ENCODE measurements at places on chromosomes 7 and 10.
A peak's percentile ranks its signal among the peaks of the same experiment; 100 is the strongest.

DNA sequence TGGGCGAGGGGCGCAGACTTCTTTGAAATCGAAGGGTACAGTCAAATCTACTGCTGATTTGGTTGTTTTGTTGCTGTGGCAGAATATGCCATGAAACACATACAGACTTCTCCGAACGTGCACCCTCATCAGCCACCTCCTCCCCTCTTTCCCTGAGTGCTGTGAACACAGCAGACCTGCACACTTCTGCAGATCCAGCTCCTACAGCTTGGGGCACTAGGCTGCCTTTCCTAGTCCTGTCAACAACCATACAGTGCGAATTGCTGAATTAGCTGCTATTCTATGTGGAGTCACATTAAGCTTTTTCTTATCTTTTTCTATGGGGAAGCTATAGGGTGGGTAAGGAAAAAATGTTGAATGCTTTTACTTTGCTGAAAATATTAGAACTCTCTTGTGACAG lies 57.5 kb downstream of the COL17A1 start:
- DNase-seq, result no peak

DNA sequence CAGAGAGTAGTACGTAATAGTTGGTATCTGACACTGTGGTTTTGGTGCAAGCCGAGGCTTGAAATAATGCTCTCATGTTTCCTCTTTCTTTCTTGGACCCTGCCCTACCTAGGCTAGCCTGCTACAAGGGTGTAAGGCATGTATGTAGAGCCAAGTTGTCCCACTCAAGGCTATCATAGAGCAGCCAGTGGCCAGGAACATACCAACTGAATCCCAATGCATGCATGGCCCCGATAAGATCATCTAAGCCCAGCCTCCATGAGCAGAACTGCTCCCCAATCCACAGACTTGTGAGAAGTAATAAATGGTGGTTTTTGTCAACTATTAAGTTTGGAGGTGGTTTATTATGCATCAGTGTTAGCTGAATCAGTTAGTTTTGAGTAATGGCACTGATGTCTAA lies 250.2 kb downstream of the SH2D4B start:
- no peak for DNase-seq

GRCh38 chr10:77799352-77799751 lies 127.2 kb downstream of the DLG5 start:
- no peak for DNase-seq

GRCh38 chr7:40211276-40212003 lies 76.6 kb downstream of the SUGCT start:
- DNase-seq, result no peak

DNA sequence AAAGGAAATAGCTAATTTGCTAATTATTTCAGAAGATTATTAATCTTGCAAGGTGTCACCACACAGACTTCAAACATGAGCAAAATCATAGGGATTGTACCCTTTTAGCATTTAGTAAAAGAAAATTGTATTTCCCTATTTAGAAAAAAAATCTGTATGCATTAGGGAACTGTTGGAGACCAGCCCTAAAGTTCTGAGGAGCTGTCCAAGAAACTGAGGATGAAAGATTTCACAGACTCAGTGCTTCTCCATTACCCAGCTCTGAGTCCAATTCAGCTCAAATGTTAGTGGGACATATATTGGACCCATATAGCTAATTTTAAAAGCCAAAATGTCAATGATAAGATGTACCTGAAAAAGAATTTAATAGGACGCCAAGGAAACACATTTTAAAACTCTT lies 271.7 kb downstream of the SNX10 start:
- DNase-seq, result no peak

DNA sequence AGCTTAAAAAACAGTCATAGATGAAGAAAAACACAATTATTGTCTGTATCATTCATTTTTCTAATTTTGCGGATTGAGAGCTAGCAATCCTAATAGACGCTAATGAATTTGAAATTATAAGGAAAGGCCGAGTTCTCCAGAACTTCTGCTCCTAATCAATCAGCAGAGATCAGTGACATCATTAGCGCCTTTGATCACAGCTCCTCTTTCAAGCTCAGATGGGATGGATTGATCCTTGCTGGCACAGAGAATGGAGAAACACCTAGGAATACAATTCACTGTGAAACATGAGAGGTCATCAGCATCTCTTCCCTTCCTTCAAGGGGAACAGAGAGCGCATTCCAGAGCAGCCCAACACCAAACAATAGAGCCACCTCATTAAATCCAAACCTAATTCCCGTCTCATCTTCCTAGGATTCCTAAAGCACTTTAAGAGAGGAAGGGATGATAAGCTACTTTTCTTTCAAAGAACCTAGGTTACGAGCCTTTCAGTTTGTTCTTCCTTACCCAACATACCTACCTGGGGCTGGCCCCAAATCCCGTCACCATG lies 24.4 kb downstream of the GLI3 start:
- no peak for DNase-seq

DNA sequence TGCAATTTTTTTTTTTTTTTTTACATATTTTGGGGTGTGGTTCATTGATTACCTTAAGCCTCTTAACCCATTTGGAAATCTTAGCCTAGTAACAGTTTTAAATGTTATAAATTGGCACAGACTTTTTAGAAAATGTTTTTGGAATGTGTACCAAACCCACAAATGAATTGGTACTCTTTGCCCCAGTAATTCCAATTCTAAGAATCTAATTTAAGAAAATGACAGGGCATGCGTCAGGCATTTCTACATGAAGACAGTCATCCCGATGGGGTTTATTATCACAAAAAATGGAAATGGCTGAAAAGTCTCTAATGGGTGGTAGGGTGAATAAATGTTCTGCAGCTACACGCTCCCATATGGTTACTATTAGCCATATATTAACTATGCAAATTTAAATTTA lies 54.9 kb downstream of the ITIH5 start:
- no peak for DNase-seq

DNA sequence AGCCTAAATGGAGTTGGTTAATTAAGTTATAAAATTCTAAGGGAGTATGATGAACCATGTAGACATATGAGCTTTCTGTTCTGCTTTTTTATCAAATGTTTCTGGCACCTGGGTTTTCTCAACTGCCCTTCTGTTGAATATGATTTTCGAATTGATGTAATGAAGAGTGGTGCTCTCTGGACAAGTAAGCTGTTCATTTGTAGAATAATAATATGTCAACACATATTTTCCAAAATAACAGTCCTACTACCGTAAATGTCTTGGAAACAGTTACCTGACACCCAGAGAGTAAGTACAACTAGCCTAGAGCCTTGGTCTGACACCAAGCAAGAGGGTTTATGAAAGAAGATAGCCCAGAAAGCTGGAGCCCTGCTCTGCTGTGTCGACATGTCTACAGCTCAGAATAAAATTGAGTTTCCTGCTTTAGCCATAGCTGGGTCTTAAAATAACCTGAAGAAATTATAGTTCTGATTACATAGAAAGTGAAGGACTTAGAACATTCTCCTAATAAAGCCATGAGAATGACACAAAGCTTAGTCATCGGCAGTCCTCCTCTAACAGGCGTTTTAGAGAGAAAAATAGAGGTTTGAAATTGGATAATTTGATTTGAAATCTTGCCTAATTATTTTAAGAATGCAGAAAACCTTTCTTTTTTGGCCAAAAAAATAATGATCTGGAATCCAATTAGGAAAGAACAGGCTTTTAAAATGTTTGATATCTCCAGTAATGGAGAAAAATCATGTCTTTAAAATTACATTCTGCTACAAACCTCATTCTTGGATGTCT lies 25.1 kb downstream of the HDAC9 start:
- no peak for DNase-seq

- DNase-seq, result no peak
These were observed 1.8 kb downstream of the BMI1 start for GRCh38 chr10:22322641-22323160.

DNA sequence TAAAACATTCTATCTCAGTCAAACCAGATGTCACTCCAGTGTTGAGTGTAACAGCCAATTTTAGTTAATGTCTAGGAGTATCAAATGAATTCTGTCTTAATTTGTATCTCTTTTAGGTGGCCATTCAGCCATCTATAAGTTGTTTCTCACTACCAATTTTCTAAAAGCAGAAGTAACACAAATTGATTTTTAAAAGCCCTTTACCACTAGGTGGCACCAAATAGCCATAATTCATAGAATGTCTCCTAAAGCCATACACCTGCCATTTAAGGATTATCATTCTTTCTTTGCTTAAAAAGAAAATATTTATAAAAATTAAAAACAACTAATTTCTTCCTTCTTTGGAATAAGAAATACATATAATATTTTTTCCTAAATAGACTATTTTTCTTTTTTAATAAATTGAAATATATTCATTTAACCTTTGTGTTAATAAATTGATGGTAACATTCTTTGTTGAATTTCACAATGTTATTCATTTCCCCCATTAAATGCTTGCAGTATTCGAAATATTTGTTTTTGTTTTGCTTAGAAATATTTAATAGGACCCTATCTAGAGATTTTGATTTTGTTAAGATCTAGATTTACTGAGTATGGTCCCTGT lies 107.8 kb upstream of the PPP1R3A start:
- DNase-seq, result peak; percentile 78

DNA sequence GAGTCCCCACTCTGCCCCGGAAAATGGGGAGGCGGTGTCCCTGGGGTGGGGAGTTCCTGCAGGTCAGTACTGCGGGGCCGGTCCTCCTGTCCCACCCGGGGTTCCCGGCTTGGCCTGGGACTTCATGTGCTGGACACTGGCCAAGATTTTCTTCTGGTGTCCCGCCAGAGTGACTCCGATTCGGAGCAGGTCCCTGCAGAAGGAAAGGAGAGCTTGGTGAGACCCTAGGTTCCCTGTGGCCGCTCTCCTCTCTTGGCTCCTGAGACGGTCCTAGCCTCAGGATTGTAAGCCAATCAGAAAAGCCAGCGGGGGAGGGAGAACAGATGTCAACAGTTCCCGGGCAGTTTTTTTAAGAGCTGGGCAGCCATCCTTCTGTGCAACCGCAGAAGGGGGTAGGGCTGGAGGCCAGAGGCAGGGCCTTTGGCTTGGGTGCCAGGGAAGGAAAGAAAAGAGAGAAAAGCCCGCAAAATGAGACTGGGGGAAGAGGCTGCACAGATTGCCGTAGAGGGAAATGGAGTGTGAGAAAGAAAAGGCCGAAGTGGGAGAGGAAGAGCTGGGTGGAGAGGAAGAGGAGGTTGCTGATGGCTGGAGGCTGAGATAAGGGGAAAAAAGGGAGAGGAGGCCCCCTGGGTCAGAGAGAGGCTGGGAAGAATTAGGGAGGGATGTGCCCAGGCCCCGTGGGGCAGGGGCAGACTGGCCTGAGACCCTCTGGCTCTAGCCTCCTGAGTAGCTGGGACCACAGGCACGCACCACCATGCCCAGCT lies 23.7 kb downstream of the EPHB4 start:
- peak; percentile 94 for DNase-seq

- DNase-seq, result no peak
These were observed 62.9 kb upstream of the MKRN1 start for GRCh38 chr7:140542228-140542603.

GRCh38 chr10:71423250-71423649 lies 26.5 kb downstream of the CDH23 start:
- no peak for DNase-seq

DNA sequence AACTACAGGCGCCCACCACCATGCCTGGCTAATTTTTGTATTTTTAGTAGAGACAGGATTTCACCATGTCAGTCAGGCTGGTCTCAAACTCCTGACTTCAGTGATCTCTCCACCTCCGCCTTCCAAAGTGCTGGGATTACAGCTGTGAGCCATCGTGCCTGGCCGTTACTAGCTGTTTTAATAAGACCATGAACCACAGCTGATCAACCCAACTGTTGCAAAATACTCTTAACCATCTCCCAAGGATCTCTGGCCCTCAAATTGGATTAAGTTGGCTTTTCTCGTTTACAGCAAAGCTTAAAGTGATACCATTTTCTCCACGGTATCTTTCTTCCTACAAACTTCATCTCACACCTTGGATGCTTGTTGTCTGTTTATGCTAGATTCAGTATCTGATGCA lies 18.3 kb downstream of the ZFAND2A start:
- DNase-seq, result no peak

- peak; percentile 58 for DNase-seq
These were observed 94.6 kb upstream of the MACROH2A2 start for GRCh38 chr10:69957886-69958555.

- DNase-seq, result no peak
These were observed 128.8 kb downstream of the GATA3 start for GRCh38 chr10:8183241-8183704.

- DNase-seq, result no peak
These were observed 136.8 kb downstream of the C10orf90 start for GRCh38 chr10:126533644-126534043.

- DNase-seq, result no peak
These were observed 261.7 kb upstream of the SEMA3C start for GRCh38 chr7:81180573-81180972.

- DNase-seq, result peak; percentile 61
These were observed 118.7 kb upstream of the GJD4 start for GRCh38 chr10:35486297-35486990.

GRCh38 chr10:3568983-3569382 lies 216.0 kb downstream of the KLF6 start:
- no peak for DNase-seq

DNA sequence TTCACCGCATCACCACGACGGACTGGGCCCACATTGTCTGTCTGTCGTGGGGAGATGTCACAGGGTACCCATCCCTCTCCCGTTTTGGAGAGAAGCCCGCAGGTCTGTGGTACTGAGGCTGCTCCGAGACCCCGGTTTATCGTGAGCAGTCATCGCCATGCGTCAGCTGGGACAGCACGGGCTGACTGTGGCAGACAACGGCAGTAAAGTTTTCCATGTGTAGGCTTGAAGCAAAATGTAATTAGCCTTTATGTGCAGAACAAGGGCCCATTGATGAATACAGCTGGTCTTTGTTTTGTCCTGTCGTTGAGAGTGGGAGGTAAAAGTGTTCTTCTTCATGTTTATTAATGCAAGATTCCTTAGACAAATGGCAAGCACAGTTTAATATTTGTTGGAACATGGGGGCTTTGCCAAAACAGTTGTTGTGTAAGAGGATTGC lies 167.4 kb upstream of the SH2B2 start:
- DNase-seq, result no peak

DNA sequence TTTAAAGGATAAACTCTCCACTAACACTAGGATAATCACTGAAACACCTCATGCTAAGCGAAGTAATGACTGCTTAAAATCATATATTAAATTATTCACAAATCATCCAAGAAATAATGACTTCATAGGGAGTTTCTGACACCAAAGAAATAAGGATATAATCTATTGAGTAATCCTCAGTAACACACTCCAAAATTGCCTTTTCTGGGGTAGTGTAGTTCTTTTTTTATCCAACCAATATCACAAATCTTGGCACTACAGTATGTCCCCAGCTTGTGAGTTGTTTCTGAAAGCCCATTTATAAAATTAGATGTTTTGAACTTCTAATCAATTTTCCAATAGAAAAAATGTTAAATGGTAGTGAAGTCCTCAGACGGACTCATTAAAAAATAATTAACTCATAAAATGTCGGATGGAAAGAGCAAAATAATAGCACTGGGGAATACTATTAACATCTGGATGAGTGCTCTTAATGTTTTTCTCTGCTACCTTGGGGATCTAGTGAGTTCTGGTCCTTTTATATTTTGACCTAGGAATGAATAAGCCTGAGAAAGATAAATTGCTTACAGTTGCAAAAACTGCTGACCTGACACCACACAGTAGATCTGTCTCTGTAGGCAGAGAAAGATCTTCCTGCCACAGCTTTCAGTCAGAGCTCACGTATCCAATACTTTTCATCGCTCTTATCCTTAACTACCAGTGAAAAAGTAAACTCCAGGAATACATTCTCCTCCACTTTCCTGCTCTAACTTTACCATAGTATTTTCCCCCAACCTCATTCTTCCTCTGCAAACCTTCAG lies 618.5 kb upstream of the ANKRD30A start:
- DNase-seq, result no peak

Measured in KBM-7 (cell line).